ENCODE measurements at places on chromosomes 12 and 14.

GRCh38 chr14:50340963-50341362 lies 28.8 kb downstream of the DMAC2L start:
- H3K4me3 ChIP-seq = no peak overlapping the region
- no peak for DNase-seq
- H3K27me3 ChIP-seq = no peaks in the 10 kb centered on the region
- H3K36me3 ChIP-seq = peaks cover 12% of the 10 kb centered on the region
- H3K4me1 ChIP-seq = peaks cover 21% of the 10 kb centered on the region
- no peak overlapping the region for H3K27ac ChIP-seq

GRCh38 chr12:110704750-110705149 lies 15.8 kb upstream of the HVCN1 start:
- H3K27ac ChIP-seq = no peak overlapping the region
- H3K4me3 ChIP-seq = no peak overlapping the region
- no peak for DNase-seq

DNA sequence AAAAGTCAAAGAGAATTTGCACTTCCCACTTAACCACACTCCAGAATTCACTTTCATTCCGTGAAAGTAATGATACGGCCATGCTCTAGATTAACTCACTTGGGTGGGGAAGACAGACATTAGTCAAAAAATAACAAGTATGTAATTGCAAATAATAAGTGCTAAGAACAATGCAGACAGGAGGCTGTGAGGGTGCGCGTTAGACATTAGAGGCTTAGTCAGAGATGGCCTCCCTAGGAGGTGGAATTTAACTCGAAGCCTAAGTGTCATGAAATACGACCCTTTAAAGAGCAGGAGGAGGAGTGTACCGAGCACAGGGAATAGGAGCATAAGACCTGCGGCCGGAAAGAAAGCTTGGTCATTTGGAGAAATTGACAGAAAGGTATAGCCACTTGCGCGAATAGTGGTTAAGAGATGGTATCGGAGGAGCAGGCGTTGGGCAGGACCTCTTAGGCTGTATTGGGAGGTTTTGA lies 628 bp downstream of the SNRPF start:
- no peaks in the 10 kb centered on the region for H3K27me3 ChIP-seq
- H3K4me3 ChIP-seq = no peak overlapping the region
- H3K4me1 ChIP-seq = peaks cover 33% of the 10 kb centered on the region
- no peak overlapping the region for H3K27ac ChIP-seq

- no peak for DNase-seq
- no peak overlapping the region for H3K4me3 ChIP-seq
- peaks cover 20% of the 10 kb centered on the region for H3K4me1 ChIP-seq
- H3K27me3 ChIP-seq = peaks cover 20% of the 10 kb centered on the region
These were observed 174.0 kb upstream of the MYL2 start for GRCh38 chr12:111094157-111095010.

DNA sequence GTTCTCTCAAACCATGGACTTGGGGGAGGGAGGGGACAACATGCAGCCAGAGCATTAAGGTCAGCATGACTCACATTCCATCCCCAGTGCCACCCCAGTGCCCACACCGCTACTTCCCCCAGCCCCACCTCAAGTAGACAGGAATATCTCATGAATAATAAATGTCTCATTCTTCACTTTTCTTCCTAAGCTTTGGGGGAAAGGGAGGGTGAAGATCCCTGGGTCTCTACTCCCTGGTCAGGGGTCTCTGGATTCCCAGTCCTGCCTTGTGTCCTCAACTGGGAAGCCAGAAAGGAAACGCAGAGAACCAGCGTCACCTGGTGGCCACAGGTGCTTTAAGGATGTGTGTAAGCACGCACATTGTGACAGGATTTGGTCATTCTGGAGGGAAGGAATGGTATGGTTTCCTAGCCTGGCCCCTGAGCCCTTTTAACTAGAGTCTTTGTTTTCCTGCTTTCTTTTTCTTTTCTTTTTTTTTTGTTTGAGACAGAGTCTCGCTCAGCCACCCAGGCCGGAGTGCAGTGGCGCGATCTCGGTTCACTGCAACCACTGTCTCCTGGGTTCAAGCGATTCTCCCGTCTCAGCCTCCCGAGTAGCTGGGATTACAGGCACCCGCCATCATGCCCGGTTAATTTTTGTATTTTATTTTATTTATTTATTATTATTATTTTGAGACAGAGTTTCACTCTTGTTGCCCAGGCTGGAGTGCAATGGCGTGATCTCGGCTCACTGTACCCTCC lies 3.4 kb downstream of the GPR84 start:
- H3K27me3 ChIP-seq = no peaks in the 10 kb centered on the region
- DNase-seq = peak; percentile 66
- no peak overlapping the region for H3K4me3 ChIP-seq
- peaks cover 35% of the 10 kb centered on the region for H3K4me1 ChIP-seq
